Activated CD8-positive, alpha-beta memory T cell treated with anti-CD3 and anti-CD28 coated beads for 1 hour (primary cell): ENCODE measurements at places on chromosomes 11 and 22.

DNA sequence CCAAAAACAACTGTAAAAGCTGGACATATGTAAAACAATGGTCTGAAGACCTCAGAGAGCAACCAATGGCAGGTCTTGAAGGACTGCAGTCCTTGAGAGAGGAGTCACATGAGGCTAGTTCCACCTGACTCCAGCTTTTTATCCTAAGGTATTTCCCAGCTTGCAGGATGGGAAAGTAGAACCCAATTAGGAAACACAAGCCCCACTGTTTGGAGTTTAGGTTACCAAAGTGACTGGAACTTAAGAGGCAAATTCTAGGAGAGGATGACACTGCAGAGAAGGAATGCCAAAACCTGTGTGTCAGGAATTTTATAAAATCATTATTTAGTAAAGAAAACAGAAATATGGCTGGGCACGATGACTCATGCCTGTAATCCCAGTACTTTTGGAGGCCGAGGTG is 18.4 kb downstream of the OR2AT4 start:
- no peak for DNase-seq

GRCh38 chr11:66462911-66463310 is 3.8 kb upstream of the PELI3 start:
- DNase-seq: no peak

- no peak for DNase-seq
Measured at GRCh38 chr11:35076201-35077100, 62.5 kb upstream of the CD44 start.

DNA sequence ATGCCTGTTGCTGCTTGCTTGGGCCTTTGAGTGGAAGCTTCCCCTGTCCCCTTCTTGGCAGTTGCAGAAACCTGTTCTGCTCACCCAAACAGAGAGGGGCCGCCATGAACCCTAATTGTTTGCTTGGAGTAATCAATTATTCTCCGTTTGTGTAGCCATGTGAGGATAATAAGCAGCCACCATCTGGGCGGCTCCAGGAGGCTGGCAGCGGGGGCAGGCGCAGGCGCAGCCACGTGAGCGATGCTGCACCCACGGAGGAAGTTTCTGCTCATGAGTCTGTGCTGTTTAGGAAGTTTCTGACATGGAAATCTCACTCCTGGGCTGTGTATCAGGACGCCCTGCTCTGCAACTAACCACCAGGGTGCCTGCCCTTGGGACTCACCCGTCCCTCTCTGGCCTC is 90.1 kb downstream of the MPPED1 start:
- DNase-seq: no peak

GRCh38 chr11:125950696-125951651 is 5.1 kb downstream of the VSIG10L2 start:
- DNase-seq: no peak
